Stimulated activated CD4-positive, alpha-beta T cell treated with anti-CD3 and anti-CD28 coated beads, Interleukin-1b, Interleukin-23, amount 100 ng/mL, for 1 hour (primary cell): ENCODE measurements at places on chromosomes 5 and 9.

GRCh38 chr9:74373348-74373747 lies 123.8 kb upstream of the RORB start:
- no peak for DNase-seq

DNA sequence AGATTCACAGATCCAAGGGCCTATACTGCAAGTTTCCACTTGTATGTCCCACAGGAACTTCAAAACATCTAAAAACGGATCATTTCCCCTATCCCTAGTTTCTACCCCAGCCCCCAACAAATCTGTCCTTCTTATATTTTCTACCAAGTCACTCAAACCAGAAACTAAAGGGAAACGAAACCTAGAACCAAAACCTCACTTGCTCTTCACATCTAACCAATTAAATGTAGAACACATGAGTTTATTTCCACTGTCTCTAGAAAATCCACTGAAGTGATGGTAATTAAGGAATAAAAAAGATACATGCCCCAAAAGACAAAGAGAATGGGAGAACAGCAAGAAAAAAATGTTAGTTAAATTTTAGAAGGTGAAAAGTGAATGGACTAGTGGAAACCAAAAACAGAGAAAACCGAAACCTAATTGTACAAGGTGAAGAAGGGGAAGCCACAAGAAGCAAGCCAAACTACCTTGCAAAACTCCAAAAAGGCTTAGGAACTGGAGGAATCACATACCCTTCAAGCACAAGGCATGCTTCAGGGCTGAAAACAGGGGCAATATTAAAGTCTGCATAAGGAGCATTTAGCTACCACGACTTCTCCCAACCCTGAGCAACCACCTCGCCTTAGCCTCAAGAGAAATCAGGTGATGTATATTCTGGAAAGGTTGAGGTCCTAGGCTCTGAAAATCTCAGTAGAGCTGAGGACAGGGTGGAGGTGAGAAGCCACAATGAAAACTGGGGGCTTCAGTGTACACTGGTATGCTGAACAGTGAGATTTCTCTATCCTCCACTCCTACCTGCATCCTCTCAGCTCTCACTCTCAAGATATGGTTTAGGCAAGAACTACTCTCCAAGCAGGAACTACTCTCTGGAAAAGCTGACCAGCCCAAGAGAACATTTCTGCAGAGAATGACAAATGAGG lies 11.1 kb downstream of the SMU1 start:
- DNase-seq = no peak

DNA sequence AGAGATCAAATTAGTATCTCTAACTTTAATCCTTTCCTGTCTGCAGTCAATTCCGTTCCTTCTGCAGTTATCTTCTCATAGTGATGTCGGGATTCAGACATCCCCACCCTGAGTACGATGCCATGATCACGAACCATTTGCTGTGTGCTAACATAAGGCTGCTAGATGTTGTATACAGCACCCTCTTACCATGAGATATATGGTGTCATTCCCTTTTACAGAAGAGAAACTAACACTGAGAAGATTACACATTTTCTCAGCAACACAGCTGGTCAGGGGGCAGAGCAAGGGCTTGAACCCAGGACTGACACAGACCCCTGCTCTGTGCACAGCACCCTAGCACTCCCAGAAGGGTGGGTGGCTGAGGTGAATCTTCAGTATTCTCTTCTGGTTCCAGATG lies 46.9 kb upstream of the HSD17B4 start:
- no peak for DNase-seq

DNA sequence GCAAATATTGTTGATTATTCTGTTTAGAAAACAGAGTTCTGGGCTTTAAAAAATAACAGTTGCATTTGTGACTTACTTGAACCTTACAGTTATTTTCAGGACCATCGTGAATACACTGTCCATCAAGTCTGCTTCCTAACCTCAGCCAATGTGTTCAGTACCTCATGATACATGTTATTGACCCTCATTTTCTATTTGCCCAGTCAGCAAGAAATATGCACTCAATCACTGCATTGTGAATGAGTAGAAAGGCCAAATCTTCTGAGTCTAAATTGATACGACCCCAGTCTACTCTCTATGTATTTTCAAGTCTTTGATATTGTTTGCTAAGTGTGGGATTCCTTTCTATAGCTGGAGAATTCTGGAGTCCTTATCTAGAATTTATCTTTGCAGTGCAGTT lies 156.2 kb downstream of the RAB3C start:
- DNase-seq = no peak

GRCh38 chr5:36215910-36216309 lies 25.8 kb downstream of the NADK2 start:
- no peak for DNase-seq

DNA sequence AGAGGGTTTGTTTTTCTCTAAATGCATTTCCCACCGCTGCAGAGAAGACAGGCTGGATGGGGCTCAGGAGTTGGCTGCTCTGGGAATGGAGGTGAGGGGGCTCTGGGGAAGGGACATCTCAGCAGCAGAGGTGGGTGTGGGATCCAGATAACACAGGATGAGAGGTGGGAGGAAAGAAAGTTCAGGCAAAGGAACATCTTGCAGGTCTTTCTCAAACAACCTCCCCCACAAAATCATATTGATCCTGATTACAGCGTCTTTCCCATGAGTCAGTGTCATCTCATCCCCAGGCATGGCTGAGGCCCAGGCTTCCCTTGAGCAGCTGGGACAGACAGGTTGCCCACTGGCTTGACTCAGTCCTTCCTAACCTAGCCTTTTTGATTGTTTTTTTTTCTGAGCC lies 11.3 kb upstream of the ACSL6 start:
- no peak for DNase-seq

GRCh38 chr5:101425339-101425859 lies 522.3 kb upstream of the ST8SIA4 start:
- no peak for DNase-seq

DNA sequence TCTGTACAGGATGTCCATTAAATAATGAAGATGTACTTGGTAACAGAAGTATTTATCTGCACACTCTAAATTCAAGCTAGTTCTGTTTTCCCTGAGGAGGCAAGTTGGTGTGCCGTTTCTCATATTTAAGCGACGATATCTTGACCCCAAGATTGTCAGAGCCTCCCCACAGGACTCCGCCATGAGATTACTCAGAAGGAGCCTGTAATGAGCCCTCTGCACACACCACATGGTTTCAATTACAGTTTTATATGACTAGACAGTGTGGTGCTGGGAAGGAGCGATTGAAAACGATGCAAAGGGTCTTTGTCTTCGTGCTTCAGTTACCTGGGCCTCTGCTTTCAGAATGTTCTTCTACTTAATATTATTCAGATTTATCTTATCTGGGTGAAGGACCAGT lies 840.4 kb upstream of the WWC1 start:
- DNase-seq = no peak

GRCh38 chr9:15262581-15262980 lies 44.4 kb downstream of the TTC39B start:
- DNase-seq = no peak

GRCh38 chr5:98813755-98814154 lies 40.3 kb downstream of the RGMB start:
- no peak for DNase-seq

DNA sequence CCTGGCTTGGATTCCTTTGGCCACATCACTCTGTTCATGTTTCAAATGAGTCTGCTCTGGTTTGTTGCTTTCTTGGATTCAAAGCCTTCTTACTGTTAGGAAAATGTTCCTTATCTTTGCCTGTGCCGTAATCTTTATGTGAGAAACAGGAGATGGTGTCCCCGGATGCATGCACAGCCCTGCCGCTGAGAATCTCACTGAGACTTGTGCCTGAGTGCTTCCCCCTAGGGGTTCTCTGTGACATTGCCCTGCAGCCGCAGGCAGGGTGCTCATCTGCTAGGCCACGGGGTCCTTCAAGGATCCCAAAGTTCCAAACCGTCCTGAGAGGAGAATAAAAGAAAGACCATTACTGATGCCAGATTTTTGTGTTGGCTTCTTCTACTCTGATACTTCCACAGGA lies 81.4 kb upstream of the ANKRD55 start:
- DNase-seq = peak; percentile 20

GRCh38 chr5:45411971-45412612 lies 284.1 kb downstream of the HCN1 start:
- DNase-seq = no peak

GRCh38 chr5:144820278-144820677 lies 649.6 kb downstream of the KCTD16 start:
- no peak for DNase-seq

GRCh38 chr5:110177729-110178128 lies 488.0 kb downstream of the MAN2A1 start:
- DNase-seq = no peak

DNA sequence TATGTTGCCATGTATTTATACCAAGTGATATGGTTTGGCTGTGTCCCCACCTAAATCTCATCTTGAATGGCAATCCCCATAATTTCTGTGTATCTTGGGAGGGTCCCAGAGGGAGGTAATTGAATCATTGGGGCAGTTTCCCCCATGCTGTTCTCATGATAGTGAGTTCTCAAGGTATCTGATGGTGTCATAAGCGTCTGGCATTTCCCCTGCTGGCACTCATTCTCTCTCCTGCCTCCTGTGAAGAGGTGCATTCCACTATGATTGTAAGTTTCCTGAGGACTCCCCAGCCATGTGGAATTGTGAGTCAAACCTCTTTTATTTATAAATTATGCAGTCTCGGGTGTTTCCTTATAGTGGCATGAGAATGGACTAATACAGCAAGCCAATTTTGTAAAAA lies 140.8 kb upstream of the ADAMTSL1 start:
- no peak for DNase-seq

DNA sequence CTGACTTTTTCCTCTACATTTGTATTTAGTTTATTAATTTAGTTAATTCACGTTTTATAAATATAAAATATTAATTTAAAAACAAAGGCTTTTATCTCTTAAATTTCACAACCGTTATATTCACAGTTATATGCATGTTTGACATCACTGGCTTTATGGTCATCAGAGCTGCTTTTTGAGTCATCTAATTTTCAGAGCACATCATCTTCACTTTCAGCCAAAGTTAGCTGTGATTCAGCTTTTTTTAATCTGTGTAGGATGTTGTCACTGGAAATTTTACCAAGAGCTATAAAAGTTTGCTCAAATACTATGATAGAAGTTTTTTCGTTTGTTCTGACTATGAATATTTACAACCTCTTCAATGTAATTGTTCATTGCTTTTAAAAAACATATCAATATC lies 12.4 kb downstream of the CDC37L1 start:
- no peak for DNase-seq

DNA sequence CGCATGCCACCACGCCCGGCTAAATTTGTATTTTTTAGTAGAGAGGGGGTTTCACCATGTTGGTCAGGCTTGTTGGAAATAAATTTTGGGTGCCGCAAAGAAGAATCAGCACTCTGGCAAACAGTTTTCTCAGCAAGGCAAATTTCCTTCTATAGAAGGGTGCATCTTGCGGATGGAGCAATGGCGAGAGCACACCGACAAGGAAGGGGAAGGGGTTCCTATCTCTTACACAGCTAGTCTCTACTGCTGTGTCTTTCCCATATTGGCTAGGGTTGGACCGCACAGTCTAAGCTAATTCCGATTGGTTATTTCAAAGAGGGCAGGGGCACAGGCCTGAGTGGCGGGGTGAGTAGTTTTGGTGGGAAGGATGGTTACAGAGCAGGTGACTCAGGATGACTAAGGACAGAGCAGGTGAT lies 707 bp downstream of the GTF3C5 start:
- no peak for DNase-seq

DNA sequence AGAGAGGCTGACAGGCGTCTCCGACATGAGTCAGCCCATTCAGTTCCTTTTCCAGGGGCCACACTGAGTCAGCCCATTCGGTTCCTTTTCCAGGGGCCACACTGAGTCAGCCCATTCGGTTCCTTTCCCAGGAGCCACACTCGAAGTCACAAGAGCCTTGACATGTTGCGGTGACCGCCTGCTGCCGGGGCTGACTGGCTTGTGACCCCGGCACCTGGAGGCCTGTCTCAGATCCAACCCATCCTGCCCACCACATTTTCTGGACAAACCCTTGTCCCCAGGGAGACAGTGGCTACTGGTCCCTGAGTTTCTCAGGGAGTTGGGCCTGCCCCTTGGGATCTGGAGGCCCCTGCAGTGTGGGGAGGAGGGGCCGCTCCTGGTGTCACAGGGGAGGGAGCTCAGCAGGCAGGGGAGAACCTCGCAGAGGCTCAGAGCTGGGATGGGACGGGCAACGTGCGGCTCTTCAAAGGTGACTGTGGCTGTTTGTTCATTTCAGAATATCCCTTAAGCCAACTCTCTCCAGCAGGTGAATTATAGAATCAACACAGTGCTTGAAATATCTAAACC lies 40.5 kb upstream of the LPCAT1 start:
- DNase-seq = no peak

GRCh38 chr5:93874080-93874479 lies 132.7 kb upstream of the POU5F2 start:
- no peak for DNase-seq

DNA sequence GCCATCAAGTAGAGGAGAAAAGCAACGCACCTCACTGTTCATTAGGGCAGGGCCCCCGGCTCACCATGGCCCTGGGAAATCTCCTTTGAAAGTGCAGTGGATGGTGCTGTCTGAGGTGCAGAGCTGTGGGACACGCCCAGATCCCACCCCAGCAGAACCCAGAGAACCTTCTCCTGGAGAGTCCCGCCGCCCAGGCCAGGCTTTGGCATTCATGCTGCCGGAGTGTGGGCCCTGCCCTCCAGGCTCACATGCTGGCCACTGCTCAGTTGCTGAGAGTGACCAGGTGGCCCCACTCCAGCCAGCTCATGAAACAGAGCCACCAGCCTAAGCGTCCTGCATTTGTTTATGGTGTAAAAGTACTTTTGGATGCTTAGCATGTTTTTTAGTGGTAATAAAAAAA lies 23.8 kb upstream of the LRRC14B start:
- no peak for DNase-seq

- no peak for DNase-seq
Measured at GRCh38 chr9:137638680-137639079, 19.9 kb downstream of the EHMT1 start.

DNA sequence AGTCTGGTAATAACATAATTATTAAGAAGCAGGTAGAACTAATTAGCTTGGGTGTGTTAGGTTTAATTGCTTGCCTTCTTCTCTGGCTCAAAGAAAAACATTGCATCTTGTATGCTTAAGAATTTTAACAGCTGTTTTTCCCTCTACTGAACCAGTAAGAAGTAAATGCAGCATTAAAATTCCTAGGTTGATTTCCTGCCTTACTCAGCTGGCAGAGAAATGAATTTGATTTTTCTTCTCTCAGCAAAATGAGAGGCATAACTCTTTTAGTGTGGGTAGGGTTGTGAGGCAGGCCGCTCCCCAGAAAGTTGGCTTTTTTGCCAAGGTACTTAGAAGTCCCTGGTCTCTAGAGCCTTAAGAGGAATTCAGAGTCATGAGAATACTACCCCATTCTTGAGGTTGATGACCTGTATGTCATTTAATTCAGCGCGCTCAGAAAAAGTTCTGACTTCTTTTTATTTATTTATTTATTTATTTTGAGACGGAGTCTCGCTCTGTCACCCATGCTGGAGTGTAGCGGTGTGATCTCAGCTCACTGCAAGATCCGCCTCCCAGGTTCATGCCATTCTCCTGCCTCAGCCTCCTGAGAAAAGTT lies 302.6 kb downstream of the ARHGEF28 start:
- no peak for DNase-seq

DNA sequence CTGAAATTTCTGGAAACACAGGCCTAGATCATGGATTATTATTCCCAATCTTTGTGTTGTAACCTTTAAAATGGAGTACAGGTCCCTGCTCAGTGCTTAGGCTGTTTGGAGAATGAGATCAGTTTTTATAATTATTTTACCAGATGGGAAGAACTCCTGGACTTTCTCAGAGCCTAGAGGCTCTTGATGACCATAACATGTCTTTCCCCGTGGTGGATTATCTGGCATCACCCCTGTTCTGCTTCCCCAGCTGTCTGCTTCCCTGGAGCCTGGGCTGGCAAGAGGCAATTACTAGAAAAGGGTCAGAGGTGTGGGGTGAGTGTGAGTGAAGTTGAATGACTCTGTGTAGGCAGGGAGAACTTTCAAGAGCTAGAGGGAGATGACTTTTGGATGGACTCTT lies 143.0 kb downstream of the CARTPT start:
- DNase-seq = no peak
